ENCODE measurements at places on chromosomes 2 and 18. TPM values are rescaled to one million over a fixed set of nuclear protein-coding genes. Genes with fewer than 3 reads are reported as not detected.
A peak's percentile ranks its signal among the peaks of the same experiment; 100 is the strongest.

GRCh38 chr2:112938904-112939303 is 27.9 kb downstream of the IL37 start:
- DNase-seq: no peak
- H3K27ac ChIP-seq: no peak overlapping the region
- H3K4me1 ChIP-seq: no peaks in the 10 kb centered on the region
- H3K27me3 ChIP-seq: no peaks in the 10 kb centered on the region
- no peak overlapping the region for H3K4me3 ChIP-seq
- H3K36me3 ChIP-seq: no peaks in the 10 kb centered on the region

DNA sequence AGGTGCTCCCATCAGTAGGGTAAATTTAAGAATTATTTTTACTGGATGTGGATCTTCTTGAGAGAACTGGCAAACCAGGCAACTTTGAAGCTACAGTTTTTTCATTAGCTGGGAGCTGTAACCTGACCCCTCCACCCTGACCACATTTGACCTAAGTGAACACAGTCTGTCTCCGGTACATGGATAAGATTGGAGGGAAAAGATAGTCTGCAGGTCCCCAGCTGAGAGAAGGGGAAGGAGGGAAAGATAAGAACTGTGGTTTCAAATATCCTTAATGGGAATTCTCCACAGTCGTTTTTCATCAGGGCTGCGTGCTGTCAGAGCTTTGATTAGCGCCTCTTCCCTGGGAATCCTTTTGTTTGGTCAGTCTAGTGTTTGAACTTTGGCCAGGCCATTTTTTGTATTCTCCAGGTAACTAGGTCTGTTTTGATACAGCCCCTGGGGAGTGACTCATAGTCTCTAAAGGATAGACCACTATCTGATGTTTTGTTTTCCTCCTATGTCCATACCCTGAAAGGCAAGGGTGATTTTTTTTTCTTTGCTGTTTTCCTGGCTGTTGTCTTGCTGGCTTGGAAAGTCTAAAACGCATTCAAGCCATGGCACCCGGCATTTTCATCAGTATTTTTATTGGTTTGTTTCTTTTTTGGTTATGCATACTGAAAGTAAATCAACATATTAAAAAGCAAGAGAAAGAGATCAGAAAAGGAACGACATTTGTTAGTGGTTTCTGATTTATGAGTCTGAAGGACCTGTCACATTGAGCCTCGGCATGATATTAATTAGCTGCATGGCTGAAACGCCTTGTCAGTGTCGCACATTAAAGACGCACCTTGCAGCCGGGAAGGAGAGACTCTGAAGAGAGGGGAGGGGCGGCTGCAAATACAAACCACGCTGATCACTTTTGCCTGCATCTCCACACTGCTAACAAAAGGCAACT is 183.4 kb upstream of the FN1 start:
- DNase-seq: peak; percentile 58
- no peaks in the 10 kb centered on the region for H3K27me3 ChIP-seq
- H3K27ac ChIP-seq: no peak overlapping the region
- H3K4me1 ChIP-seq: no peaks in the 10 kb centered on the region
- H3K36me3 ChIP-seq: no peaks in the 10 kb centered on the region
- H3K4me3 ChIP-seq: no peak overlapping the region

DNA sequence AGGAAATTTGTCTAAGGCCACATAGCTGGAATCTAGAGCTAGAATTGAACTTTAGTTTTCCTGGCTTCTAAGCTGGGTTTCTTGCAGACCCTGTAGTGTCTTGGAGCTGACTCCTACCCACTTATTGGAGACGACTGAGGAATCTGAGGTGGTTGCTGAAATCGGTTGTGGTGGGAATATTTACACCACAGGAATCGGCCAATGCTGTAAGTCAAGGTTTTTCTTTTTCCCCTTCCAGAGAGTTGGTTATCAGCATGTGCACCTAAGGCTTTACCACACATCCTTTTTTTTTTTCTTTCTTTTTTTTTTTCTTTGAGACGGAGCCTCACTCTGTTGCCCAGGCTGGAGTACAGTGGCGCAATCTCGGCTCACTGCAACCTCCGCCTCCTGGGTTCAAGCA is 9.4 kb downstream of the CABLES1 start:
- H3K4me1 ChIP-seq: peaks cover 3% of the 10 kb centered on the region
- no peak overlapping the region for H3K27ac ChIP-seq
- H3K27me3 ChIP-seq: no peaks in the 10 kb centered on the region
- no peaks in the 10 kb centered on the region for H3K36me3 ChIP-seq

DNA sequence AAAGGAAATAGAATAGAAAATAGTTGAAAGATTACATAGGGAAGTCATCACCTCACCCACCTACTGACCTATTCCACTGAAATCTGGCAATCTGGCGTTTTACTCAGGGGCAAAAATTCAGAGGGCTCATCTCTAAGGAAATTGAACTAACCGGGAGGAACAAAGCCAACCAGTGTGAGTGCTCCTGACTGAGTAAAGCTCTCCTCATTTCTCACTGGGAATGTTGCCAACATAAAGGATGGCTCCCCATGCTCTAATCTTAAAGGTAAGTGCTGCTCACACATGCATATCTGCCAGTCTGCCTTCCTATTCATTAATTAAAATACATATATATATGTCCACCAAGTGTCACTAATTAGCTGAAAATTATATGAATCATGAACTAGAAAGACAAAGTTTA is 13.5 kb upstream of the DOK6 start:
- H3K36me3 ChIP-seq: no peaks in the 10 kb centered on the region
- no peaks in the 10 kb centered on the region for H3K27me3 ChIP-seq
- DNase-seq: no peak
- H3K4me3 ChIP-seq: no peak overlapping the region

- no peak overlapping the region for H3K27ac ChIP-seq
- H3K27me3 ChIP-seq: no peaks in the 10 kb centered on the region
- no peak overlapping the region for H3K4me3 ChIP-seq
- no peak for DNase-seq
Measured at GRCh38 chr2:88596141-88596830, 31.0 kb downstream of the EIF2AK3 start.

SERPINB5 gene
- 6.1 TPM for total RNA-seq

DNA sequence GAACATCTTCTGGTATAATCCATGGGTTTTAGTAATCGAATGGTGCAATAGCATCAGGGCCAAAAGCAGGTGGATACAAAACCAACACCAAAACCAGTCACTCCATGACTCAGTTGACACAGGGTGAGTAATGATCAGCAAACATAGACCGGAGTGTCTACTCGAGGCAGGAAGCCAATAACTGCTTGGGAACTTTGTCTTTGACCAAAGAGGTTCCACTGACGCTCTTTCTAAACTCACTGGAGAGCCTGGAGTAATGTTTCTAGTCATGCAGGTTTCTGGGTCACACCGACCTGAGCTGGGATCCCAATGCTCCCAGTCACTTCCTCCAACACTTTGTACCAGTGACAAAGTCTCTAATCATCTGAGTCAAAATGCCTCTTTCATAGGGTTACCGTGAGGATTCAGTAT is 30.9 kb downstream of the MREG start:
- H3K4me1 ChIP-seq: no peaks in the 10 kb centered on the region
- no peak for DNase-seq
- H3K4me3 ChIP-seq: no peak overlapping the region
- H3K27ac ChIP-seq: no peak overlapping the region
- H3K36me3 ChIP-seq: no peaks in the 10 kb centered on the region

GRCh38 chr2:119721462-119721861 is 38.3 kb upstream of the PTPN4 start:
- H3K4me3 ChIP-seq: no peak overlapping the region
- DNase-seq: no peak
- H3K36me3 ChIP-seq: no peaks in the 10 kb centered on the region
- no peak overlapping the region for H3K27ac ChIP-seq
- no peaks in the 10 kb centered on the region for H3K4me1 ChIP-seq

GRCh38 chr2:101560780-101561315 is 85.9 kb upstream of the RFX8 start:
- no peaks in the 10 kb centered on the region for H3K36me3 ChIP-seq
- peaks cover under 1% of the 10 kb centered on the region for H3K4me1 ChIP-seq
- H3K4me3 ChIP-seq: no peak overlapping the region
- H3K27ac ChIP-seq: peak overlapping the region; percentile 6
- H3K27me3 ChIP-seq: no peaks in the 10 kb centered on the region

DNA sequence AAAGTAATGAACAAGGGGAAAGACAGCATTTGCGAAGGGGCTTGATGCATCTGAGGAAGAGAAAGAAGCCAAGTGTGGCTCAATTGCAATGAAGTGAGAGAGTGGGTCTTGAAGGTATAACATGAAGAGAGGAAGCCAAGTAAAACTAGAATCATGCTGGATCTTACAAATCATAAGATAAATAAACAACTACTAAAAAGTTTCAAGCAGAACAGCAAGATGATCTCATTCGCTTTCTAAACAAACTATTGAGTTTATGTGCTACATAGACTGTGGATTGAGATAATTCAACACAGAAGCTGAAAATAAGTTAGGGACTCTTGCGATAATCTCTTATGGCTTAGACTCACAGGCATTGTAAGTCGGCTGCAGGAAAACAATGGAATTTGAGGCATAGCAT is 1310.5 kb upstream of the NRXN1 start:
- H3K4me3 ChIP-seq: no peak overlapping the region
- no peaks in the 10 kb centered on the region for H3K36me3 ChIP-seq
- no peak overlapping the region for H3K27ac ChIP-seq
- H3K27me3 ChIP-seq: no peaks in the 10 kb centered on the region
- no peaks in the 10 kb centered on the region for H3K4me1 ChIP-seq

DNA sequence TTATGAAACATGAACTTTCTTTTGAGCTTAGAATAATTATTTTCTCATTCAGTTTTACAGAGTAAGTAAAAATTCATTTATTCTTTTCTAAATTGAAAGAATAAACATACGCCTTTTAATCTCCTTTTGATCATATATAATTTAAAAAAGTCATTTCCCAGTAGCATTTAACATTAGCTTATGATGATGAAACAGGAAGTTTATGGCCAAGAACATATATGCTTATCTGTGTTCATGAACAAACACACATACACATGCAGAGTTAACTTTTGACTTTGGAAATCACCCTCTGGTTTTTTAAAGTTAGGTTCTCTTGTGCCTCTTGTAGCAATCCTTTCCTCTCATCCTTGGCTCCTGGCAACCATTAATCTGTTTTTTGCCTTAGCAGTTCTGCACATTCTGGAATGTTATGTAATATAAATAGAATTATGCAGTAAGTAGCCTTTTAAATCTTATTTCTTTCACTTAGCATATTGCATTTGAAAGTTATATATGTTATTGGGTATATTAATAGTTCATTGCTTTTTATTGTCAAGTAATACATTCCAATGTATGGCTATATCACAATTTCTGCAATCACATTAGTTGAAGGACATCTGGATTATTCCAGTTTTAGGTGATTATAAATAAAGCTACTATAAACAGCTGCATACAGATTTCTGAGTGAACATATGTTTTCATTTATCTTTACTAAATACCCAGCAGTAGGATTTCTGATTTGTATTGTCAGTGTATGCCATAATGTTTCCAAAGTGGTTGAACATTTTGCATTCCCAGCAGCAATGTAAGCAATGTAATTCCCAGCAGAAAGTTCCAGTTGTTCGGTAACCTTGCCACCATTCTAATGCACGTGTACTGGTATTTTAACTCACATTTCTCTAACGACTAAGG is 210.3 kb downstream of the ZRANB3 start:
- peaks cover 6% of the 10 kb centered on the region for H3K4me1 ChIP-seq
- DNase-seq: no peak
- no peak overlapping the region for H3K27ac ChIP-seq
- H3K27me3 ChIP-seq: no peaks in the 10 kb centered on the region
- H3K4me3 ChIP-seq: no peak overlapping the region

- H3K4me3 ChIP-seq: no peak overlapping the region
- DNase-seq: no peak
- no peaks in the 10 kb centered on the region for H3K4me1 ChIP-seq
- peaks cover 11% of the 10 kb centered on the region for H3K36me3 ChIP-seq
- no peak overlapping the region for H3K27ac ChIP-seq
- no peaks in the 10 kb centered on the region for H3K27me3 ChIP-seq
Measured at GRCh38 chr2:175955136-175955535, 46.9 kb downstream of the LNPK start.

DNA sequence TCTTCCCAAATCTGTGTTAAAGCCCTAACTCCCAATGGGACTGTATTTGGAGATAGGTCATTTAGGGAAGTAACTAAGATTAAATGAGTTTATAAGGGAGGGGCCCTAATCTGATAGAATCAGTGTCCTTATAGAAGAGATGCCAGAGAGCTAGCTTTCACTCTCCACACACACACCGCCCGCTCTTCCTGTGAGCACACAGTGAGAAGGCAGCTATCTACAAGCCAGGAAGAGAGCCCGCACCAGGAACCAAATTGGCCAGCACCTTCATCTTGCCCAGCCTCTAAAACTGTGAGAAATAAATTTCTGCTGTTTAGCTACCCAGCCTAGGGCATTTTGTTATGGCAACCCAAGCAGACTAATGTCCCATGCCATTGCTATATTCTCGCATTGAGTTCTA is 125.2 kb downstream of the RTN4 start:
- DNase-seq: no peak
- no peaks in the 10 kb centered on the region for H3K27me3 ChIP-seq
- H3K36me3 ChIP-seq: no peaks in the 10 kb centered on the region
- no peak overlapping the region for H3K4me3 ChIP-seq
- H3K27ac ChIP-seq: no peak overlapping the region

CYS1 gene
- 0.19 TPM for total RNA-seq

- H3K27me3 ChIP-seq: no peaks in the 10 kb centered on the region
- H3K27ac ChIP-seq: no peak overlapping the region
- H3K36me3 ChIP-seq: no peaks in the 10 kb centered on the region
Measured at GRCh38 chr2:18925296-18925695, 335.9 kb upstream of the NT5C1B start.

DNA sequence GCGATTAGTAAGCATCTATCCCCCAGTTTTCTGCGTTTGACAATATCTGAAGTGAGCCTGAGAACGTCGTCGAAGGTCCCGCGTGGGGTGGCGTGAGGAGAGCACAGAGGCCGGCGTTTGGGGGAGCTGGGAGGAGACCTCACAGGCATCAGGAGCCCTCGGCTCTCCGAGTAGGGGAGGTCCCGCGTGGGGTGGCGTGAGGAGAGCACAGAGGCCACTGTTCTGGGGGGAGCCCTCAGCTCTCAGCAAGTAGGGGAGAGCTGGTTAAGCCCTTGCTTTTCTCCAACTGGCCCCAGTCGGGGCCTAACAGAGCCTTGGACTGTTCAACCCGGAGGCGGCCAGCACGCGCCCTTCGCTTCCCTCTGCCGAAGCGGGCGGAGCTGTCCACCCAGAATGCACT is 134.3 kb downstream of the NFATC1 start:
- H3K4me3 ChIP-seq: no peak overlapping the region
- no peak overlapping the region for H3K27ac ChIP-seq
- no peaks in the 10 kb centered on the region for H3K4me1 ChIP-seq
- DNase-seq: no peak
- no peaks in the 10 kb centered on the region for H3K27me3 ChIP-seq

- no peak for DNase-seq
- H3K27me3 ChIP-seq: no peaks in the 10 kb centered on the region
- H3K4me1 ChIP-seq: no peaks in the 10 kb centered on the region
- H3K36me3 ChIP-seq: no peaks in the 10 kb centered on the region
- no peak overlapping the region for H3K27ac ChIP-seq
- no peak overlapping the region for H3K4me3 ChIP-seq
Measured at GRCh38 chr2:175034716-175035115, 29.5 kb upstream of the CHN1 start.
